T-helper 9 cell (primary cell): ENCODE measurements at places on chromosomes 4 and X.

GRCh38 chr4:3848323-3848722, 82.1 kb downstream of the ADRA2C start:
- DNase-seq: no peak

DNA sequence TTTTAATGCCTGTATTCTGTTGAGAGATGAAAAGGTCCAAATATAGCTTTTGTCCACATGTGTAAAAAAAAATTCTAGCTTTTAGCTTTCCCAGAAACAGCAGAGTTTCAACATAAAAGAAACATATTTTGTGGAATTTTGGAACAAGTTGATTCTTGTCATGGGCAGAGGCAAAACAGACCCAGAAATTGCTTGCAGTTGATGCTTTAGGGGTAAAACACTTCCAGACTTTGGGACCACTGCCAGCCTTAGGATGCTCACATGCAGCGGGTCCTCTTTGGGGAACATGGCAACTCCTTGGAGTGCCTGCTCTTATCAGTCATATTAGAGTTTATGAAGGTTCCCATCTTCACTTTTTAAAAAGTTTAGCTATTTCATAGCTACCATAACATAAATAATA, 30.4 kb downstream of the DCLK2 start:
- no peak for DNase-seq

DNA sequence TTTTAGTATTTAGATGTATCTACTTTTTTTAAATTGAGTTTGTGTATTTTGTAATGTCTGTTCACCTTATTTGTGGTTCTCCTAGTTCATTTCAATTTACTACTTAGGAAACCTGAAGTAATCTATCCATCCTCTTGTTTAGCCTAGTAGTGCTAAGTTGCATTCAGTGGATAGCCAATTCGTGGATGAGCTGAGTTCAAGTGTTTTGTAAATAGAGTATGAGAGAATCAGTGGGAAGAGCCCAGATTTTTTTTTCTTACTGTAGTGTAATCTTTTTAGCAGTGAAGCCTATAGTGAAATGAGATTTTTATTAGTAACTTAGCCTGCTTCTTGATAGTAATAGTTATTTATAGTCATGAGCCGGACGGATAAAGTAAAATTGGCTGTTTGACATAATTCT, 21.7 kb downstream of the STAG2 start:
- DNase-seq: no peak

DNA sequence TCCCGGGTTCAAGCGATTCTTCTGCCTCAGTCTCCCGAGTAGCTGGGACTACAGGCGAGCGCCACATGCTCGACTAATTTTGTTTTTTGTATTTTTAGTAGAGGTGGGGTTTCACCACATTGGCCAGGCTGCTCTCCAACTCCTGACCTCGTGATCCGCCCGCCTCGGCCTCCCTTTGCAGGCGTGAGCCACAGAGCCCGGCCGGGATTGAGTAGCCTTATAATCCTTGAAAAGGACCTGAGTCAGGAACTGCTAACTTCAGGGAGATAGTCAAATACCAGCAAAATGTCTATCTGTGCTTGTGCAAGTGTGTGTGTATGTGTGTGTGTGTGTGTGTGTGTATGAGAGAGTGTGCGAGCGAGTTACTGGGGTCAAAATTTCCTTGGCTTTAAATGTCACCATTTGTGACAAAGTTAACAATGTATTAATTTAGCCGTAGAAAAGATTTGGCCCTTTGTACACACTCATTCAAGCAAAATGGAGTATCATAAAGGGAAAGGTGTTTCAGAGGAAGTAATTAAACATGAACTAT, 1.8 kb upstream of the KDM6A start:
- no peak for DNase-seq

DNA sequence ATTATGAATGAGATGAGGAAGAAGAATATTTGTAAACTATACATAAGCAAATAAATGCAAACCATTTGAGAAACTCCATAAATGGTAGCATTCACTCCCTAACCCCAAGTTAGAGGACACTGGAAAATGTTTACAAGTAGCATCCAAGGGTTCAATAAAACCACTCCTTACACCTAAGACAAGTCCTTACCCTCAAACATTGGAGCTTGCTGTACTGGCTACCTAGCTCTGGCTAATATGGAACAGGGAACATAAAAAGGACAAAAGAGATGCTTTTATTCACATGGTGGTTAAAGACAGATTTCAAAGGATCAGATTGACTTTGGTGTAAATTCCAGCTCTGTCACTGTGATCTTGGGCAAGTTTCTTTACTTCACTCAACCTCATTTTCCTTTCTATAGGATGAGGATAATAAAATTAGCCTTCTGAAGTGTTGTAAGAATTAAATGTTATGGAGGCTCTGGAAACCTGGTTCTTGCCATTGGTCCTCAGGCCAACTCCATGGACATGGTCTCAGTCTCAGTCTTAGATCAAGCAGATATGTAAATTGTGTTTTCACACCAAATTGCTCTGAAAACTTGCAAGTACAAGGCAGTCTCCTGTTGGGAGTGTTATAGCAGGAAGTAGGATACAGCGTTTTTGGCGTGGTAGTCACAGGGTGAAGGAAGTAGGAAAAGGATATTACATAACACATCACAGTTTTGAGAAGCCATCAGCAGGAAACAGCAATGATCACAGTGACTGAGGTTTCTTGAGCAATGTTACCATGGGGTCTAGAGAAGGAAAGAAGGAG, 3.3 kb downstream of the CXCL1 start:
- DNase-seq: no peak

- no peak for DNase-seq
These were observed 51.7 kb upstream of the SLC10A4 start for GRCh38 chr4:48431401-48431800.

DNA sequence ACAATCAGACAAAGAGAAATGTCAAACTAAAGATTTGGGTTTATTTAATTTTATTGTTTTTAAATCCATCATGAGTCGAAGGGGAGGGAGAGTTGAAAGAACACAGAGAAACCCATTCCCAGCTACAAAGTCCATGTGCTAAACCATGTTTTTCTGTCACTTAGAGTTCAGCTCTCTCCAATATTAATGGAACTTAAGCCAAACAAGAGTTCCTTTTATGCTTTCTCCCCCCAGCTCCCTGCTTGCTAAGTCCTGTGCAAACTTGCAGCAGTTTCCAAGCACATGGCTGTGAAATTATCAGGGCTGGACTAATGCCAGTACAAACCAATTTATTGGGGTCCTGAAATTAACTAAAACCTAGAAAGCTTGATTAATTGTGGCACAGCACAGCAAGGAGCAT, 9.7 kb upstream of the CHRDL1 start:
- no peak for DNase-seq

GRCh38 chrX:41600291-41600690, 88.5 kb upstream of the GPR34 start:
- no peak for DNase-seq

DNA sequence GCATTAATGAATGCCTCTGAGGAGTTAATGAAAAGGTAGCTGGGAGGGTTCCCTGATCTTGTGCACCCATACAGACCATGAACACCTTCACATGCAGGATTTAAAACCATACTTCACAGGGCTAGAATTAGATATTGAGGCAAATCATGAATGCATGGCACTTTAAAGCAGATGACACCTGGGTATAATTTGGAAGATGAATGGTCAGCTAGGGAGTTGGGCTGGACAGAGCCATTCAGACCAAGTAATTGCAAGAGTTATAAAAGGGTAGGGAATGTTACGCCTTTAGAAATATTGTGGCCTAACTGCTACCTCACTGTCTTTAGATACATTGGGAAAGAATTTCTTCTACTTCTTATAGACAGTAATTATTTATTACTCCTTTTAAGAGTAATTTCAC, 89.1 kb upstream of the ZNF827 start:
- no peak for DNase-seq

GRCh38 chrX:50905334-50905733, 5.2 kb upstream of the BMP15 start:
- DNase-seq: no peak

DNA sequence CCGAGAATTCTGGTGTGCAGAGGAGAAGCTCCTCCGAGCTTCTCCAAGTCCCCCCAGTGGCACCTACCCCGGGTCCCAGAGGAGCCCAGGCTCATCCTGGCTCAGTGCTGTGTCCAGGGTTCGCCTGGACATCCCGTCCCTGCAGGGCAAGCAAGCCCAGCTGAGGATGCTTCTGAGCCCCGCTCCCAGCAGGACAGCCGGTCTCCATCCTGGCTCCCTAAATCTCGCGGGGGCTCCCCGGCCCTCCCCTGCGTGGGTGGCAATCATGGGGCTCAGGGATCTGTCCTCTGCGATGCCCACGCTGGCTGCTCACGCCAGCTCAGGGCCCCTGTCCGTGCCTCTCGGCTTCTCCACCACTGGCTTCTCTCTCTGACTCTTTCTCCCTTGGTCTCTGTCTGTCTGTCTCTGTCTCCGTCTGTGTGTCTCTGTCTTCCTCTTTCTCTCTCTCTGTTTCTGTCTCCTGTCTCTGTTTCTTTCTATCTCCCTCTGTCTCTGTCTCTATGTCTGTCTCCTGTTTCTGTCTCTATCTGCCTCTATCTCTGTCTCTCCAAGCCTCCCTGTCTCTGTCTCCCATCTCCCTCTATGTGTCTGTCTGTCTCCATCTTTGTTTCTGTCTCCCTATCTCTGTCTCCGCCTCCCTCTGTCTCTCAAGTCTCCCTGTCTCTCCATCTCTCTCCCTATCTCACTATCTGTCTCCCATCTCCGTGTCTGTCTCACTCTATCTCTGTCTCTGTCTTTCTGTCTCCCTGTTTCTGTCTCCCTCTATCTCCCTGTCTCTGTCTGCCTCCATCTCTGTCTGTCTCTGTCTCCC, 27.8 kb upstream of the SLC25A6 start:
- DNase-seq: no peak

- DNase-seq: no peak
These were observed 27.9 kb upstream of the EXOC1L start for GRCh38 chr4:55791666-55792065.

DNA sequence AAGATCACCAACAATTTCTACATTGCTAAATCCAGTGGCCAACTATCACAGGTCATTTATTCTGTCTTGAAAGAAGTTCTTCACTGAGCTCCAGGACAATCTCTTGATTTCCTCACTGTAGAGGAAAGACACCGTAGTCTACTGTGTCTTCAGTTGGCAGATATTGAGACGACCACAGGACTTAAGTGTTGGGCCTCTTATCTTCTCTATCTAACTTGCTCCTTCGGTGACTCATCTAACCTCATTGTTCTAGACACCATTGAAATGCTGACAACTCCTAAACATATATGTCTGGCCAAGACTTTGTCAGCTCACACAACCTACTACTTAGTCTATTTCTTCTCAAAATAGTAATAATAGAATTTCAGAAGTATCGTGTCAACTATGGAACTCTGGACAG, 425.8 kb downstream of the ARAP2 start:
- DNase-seq: no peak

GRCh38 chr4:52421811-52422213, 237.3 kb downstream of the USP46 start:
- DNase-seq: no peak

GRCh38 chr4:37040816-37041215, 203.7 kb upstream of the NWD2 start:
- no peak for DNase-seq

GRCh38 chr4:124423160-124423559, 289.4 kb downstream of the ANKRD50 start:
- DNase-seq: no peak

- DNase-seq: no peak
These were observed 285.5 kb downstream of the PDGFC start for GRCh38 chr4:156686120-156686519.

DNA sequence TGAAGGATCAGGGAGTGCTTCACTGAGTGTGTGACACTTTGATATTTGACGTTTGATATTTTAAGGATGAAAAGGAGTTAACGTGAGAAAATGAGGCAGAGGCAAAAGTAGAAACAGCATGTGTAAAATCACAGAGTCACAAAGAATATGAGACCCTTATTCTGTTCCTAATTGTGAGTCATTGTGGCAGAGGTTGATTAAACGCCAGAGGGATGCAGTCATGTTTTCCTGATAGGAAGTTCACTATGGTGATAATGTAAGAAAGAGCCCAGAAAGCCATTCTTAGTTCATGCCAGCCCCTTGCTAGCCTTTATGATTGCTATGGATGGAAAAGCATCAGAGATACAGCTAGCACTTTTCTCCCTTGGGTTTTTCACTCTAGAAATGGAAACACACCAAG, 33.5 kb upstream of the IGSF1 start:
- DNase-seq: no peak

DNA sequence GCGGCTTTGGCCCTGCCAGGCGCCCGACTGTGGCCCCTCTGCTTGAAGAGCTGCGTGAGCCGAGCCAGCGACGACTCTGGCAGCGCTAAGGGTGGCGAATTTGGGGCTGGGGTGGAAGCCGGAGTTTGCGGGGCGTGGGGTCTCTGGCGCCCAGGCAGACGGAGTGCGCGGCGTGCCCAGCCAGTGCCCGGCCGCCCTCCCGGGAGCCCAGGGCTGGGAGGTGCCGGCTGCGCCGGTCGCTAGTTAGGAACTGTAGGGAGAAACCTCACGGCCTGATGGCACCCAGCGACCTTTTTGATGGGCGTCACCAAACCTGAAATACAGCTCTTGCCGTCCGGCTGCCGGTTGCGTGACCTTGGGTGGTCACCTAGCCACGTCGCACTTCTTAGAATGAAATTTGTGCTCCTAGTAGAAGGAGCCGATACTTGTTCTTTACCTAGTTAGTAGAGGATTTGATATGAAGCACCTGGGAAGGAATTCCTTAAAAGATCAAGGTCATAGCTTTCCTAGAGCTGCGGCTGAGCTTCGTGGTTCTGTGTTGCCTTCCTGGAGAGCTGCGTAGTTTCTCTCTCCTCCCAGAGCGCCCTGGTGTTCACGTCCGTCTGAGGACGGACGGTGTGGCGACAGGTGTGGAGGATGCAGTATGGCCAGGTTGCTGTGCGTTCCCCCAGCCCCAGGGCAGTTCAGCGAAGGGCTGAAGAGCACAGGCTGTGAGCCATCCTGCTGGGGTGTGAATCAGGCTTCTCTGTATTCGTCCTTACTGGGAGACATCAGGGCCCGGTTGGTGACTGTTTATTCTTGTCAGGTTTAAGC, 680 bp downstream of the MAEA start:
- DNase-seq: no peak

DNA sequence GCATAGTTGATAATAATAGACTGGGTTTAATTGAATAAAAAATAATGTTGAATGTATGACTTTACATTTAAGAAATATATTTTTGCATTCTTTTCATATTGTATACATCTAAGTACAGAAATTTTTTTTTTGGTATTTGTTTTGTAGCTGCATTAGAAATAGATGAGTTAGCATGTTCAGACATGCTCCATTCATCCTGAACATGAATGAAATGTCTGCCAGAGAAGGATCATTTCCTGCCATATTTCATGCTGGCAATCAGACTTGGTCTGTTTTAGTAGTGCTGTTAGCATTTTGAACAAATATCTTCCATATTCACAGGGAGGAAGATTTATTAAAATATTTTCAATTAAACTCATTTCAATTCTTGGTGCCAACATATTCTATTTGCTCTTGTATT, 98.9 kb downstream of the FRMPD4 start:
- no peak for DNase-seq

GRCh38 chr4:84733343-84734033, 150.6 kb downstream of the CDS1 start:
- DNase-seq: no peak
